ENCODE measurements at places on chromosomes 16 and 17. TPM values are rescaled to one million over a fixed set of nuclear protein-coding genes. Genes with fewer than 3 reads are reported as not detected.
A peak's percentile ranks its signal among the peaks of the same experiment; 100 is the strongest.

The ADAP2 gene
- total RNA-seq: 0.47 TPM

The GPR139 gene
- total RNA-seq: not detected

The SF3B3 gene
- total RNA-seq: 148 TPM

The GRB2 gene
- 91.2 TPM for total RNA-seq

The DLX3 gene
- not detected for total RNA-seq

The TMEM100 gene
- 8.0 TPM for total RNA-seq

The SNAI3 gene
- total RNA-seq: 0.09 TPM

The CCDC154 gene
- total RNA-seq: 0.09 TPM

The KLHL10 gene
- not detected for total RNA-seq

The C17orf113 gene
- 0.17 TPM for total RNA-seq

The ZNF232 gene
- 6.3 TPM for total RNA-seq

The ATP2C2 gene
- not detected for total RNA-seq

The HSD11B2 gene
- total RNA-seq: 0.23 TPM

DNA sequence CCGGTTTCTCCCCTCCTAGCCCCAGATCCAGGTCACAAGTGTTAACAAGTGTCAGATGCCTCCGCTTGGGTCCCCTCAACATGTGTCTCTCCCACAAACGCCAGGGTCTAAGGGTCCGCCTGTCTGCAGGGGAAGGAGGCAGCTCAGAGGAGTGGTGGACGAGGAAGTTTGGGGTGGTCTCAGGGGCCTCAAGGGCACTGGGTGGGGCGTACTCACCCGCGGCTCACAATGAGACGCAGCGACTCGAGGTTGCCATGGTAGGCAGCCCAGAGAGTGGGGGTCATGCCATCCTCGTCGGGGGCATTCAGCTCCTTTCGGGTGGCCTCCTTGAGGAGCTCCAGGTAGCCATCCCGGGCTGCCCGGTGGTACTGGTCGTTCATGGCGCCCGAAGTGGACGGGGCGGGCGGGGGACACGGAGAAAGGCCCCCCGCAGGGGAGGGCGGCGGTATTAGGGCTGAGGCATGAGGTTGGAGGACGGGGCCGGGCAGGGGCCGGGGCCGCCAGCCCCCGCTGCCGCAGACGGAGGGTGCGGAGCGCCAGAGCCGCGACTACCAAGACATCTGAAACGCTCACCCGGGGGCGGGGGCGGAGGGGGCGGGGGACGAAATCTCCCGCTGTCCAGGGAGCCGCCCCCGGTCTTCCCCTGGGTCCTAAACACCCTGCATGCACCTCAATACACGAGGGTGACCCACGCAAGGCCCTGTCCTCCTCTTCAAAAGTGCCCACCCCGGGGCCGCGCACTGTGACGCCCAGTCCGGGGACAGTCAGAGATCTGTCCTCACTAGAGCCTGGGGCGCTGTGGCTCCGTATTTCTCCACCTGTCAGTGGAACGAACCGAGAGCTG, at the start of gene USH1G:
Gene USH1G, minus strand, starts transcription at position 562 of the 844 bp plus-strand sequence. Its CDS starts 182 bp downstream, at position 380.
- DNase-seq: no peak

- DNase-seq: no peak
Measured at GRCh38 chr16:87008664-87009063, 308.5 kb downstream of the C16orf95 start.

DNA sequence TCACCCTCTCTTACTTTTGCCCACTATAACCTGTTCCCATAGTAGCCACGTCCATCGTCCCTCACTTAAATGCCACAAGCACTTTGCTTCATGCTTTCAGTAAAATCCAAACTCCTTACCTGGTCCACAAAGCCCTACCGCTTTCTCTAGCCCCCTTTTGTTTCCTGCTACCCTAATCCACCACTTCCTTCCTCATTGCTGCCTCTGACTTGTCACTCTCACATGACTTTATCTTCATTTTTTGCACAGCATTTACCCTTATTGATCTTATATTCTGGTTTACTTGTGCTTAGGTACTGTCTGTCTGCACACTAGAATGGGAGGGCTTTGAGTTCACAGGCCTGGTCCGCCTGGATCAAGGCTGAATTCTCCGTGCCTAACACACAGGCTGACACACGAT, 340.0 kb downstream of the XYLT1 start:
- DNase-seq: no peak

DNA sequence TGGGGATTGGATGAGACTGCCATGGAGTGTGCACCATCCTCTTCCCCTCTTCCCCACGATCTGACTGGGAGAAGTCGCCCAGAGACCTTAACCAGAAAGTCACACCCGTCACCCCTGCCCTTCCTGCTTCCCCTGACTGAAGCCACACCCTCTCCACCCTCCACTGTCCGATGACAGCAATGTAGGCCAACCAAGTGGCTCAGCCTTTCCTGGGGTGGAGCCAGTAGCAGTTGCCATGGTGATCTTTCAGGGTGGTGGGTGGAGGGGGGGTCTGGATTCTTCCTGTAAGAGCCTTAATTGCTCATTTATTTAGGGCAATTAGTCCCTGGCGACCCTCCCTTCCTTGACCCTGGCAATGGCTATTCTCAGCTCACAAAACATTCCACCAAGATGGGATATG, 37.5 kb upstream of the PHB1 start:
- no peak for DNase-seq

DNA sequence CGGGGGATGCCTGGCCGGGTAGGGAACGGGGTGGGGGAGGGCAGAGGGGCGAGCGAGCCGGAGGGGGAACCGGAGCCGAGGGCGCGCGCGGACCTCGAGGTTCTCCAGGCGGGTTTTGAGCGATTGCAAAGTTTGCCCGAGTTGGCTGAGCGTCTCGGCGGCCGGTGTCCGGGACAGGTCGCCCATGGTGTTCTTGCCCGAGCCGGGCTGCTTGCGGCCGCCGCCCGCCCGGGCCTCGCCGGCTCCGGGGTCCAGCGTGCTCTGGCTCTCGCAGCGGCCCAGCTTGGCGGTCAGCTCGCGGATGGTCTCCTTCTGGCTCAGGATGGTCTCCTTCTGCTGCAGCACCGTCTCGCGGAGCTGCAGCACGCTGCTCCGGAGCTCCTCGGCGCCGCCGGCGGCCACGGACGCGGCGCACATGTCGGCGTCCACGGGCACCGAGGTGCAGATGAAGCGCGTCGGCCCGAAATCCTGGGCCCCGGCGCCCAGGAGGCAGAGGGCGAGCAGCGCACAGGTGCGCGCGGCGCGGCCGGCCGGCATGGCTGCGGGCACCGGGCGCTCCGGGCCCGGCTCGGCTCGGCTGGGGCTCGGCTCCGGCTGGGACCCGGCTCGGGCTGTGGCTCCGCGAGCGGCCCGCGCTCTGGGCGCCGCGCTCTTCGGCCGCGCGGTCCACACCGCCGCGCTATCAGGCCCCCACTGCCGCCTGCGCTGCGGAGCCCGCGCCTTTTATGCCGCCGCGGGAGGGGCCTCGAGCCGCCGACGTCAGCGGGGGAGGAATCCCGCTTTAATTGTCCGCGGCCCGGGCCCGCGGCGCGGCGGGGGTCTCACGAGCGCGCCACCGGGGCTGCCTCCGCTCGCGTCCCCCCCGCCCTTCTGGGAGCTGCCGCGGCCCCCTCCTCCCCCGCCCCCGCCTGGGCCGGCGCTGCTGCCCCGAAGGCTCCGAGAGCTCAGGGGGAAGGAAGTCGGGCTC, at the start of gene NPTX1:
Gene NPTX1, minus strand, starts transcription at position 698 of the 967 bp plus-strand sequence. Its CDS starts 161 bp downstream, at position 537.
- DNase-seq: peak; percentile 38

DNA sequence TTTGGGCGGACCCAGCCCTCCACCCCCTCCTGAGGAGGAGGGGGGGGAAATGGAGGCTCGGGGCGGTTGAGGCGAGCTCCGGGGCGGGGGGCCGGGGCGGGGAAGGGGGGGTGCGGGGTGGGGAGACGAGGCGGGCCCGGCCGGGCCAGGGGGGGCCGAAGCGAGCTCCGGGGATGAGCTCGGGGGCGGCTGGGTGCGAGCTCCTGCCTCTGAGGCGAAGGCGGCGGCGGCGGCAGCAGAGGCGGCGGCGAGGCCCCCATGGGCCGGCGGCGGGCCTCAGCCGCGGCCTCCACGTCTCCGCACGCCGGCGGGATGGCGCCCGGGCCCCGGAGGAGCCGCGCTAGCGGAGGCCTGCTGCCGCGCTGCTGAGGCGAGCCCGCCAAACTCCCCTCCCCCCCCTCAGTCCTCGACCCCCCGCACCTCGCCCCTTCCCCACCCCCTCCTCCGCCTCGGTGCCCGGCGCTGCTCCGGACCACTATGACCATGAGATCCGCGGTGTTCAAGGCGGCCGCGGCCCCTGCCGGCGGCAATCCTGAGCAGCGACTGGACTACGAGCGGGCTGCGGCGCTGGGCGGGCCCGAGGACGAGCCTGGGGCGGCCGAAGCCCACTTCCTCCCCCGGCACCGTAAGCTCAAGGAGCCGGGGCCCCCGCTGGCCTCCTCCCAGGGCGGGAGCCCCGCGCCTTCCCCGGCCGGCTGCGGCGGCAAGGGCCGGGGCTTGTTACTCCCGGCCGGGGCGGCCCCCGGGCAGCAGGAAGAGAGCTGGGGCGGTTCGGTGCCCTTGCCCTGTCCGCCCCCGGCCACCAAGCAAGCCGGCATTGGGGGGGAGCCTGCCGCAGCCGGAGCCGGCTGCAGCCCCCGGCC, 596 bp downstream of the MSL1 start:
- peak; percentile 70 for DNase-seq

- DNase-seq: no peak
Measured at GRCh38 chr16:4945560-4946502, 8.9 kb upstream of the PPL start.

GRCh38 chr17:81429821-81430551, 34.7 kb downstream of the BAHCC1 start:
- peak; percentile 42 for DNase-seq

DNA sequence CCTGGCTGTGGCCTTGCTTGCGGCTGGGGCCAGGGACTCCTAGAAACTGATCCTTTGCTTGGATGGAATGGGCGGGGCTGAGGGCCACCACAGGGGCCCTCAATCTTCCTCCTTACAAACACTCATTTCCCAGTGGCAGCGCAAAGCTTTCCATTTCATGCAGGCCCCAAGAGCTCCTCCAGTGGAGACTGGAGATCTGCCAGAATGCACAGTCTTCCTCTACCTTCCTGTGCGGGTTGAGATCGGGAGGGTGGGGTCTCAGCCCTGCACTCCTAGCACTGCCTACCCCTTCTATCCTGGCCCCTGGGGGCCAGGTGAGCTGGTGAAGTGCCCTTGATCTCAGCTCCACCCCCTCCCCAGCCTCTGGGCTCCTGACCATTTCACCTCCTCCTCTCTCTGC, 1.7 kb downstream of the NRN1L start:
- no peak for DNase-seq

DNA sequence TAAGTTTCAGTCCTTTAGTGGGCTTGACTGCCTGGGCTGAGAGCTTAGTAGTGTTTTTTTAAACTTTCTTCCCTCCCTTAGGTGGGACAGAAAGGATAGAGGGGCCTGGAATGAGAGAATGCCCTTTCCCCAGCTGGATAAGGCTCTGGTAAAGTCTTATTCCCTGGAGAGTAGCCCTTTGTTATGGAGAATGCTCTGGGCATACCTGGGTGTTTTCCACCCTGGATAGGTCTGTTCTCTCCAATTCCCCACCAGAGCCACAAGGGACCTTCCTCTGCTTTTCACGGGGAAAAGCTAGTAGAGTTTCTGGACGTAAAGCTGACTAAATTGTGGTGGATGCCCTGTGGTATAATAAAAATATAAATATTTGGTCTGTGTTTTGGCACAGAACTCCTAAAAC, 164.1 kb downstream of the HS3ST4 start:
- DNase-seq: no peak

GRCh38 chr17:45279898-45280297, 18.0 kb upstream of the SPATA32 start:
- no peak for DNase-seq

DNA sequence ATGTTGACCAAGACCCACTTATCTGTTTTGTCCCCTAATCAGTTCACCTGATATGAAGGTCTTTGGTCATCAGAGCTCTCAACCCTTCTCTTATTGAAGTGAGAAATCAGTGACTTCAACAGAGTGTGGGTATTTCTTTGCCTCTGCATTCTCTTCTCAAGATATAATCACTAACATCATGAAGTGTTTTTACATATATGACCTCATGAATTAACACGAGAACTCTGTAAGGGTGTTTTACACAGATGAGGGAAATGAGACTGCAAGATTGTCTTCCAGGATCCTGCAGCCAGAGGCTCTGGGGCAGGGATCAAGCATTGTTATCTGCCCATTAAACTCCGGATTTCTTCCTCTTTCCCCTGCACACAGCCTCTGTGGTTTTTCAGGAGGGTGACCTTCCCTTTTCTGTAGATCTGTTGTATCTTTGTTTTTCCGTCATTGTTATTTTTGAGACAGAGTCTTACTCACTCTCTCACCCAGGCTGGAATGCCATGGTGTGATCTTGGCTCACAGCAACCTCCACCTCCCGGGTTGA, 22.7 kb downstream of the LCMT1 start:
- peak; percentile 47 for DNase-seq

GRCh38 chr16:76976101-76976500, 214.9 kb upstream of the MON1B start:
- no peak for DNase-seq

- DNase-seq: no peak
Measured at GRCh38 chr17:21249086-21249795, 4.0 kb downstream of the NATD1 start.

- no peak for DNase-seq
Measured at GRCh38 chr16:88839745-88840599, 16.8 kb downstream of the GALNS start.

GRCh38 chr17:17359271-17359670, 56.1 kb downstream of the NT5M start:
- no peak for DNase-seq

DNA sequence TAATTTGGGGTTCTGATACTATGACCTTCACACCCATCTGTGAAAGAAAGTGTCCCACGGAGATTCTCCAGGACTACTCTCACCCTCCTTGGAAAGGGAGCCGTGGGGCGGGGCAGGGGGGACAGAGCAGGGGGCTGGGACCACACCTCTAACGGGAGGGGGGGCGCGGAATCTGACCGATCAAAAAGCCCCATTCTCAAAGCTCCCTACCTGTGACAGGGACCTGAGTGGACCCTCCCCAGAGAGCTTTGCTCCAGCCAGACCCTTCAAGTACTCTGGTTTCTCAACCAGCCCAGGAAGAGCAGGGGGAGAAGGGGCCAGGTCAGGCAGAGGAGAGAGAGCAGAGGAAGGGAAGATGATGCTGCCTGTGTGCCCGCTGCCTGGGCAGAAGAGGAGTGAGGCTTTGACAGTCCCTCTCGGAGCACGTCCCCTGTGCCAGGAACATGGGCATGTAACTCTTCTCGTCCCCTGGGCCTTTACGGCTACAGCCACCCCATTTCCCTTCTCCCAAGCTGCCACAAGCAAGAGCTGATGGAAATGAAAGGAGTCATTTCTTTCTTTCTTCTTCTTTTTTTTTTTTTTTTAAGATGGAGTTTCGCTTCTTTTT, 682 bp downstream of the XAF1 start:
- DNase-seq: no peak

DNA sequence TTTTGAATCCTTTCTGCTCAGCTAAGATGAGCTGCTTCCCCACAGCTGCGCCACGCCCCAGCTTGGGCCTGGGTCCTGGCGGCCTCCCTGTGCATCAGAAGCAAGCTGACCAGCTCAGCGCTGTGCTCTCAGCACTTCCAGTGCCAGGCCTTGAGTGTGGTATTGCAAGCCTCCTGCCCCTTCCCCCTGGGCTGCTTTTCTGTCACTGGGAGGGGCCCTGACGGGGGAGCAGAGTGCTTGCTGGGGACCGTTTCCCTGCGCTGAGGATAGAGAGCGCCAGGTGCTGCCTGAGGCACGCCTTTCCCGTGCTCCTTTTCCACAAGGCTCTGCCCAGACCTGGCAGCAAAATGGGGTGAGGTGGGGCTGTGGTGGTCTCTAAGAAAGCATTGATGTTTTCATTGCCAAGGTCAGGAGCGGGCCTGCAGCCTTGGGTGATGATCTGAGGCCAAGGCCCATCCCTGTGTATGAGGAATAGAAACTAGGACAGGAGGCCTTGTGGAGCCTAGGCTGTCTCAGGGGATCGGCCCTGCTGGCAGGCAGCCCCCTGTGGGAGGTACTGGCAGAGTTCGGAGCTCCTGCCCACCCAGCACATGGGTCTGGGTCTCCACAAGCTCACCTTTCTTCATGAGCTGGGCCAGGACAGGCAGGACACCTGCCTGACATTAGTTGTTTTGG, 29.7 kb downstream of the POLR3E start:
- no peak for DNase-seq
